ENCODE measurements at places on chromosomes 11 and 22.

GRCh38 chr11:94678236-94678635 lies 89.9 kb upstream of the AMOTL1 start:
- no peak for DNase-seq

- no peak for DNase-seq
These were observed 29.4 kb downstream of the YWHAH start for GRCh38 chr22:31973739-31974138.

DNA sequence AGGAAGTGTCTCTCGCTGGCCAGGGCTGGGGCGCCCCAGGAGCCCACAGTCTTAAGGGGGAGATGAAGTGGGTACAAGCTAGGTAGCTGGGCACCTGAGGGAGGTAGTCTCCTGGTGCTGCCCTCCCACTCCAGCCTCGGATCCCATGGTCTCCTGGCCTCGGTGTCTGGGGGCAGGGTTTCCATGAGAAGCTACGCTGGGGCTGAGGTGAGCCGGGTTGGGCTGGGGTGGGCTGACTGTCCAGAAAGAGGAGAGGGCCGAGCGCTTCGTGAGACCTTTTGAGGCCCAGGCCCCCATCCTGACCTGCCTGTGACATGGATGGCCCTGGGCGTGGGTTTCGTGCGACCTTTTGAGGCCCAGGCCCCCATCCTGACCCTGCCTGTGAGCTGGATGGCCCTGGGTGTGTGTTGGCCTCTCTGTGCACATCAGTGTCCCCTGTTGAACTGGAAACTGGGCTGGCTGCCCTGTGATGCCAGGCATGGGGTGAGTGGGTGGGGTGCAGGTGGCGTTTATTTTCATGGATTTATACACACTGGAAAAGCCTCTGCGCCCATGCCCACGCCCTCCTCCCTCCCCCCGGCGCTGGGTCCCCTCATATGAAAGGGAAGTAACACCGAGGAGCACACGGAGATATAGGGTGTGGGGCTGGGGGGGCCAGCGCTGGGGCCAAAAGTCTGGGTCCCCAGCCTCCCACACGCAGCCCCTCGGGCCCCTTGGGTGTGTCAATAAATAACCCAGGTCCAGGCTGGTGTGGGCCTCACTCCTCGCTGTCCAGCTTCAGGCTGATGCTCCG lies 8.6 kb downstream of the AIP start:
- DNase-seq, result no peak

DNA sequence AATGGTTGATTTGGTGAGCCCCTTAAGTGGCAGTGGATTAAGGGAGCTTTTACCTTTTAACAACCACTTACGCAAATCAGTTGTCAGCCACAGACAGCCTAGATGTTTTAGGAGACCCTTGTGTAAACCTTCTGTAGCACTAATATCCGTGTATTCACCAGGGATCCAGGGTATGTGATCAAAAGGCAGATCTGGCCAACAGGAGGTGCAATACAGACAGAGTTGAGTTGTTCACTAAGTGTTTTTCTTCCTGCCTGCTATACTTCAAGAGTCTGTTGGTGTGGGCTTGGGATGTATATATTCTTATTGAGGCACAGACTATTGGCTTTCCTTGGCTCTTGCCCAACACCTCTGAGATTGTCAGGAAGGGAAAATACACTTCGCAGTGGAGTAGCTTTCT lies 175.1 kb downstream of the FAT3 start:
- no peak for DNase-seq

DNA sequence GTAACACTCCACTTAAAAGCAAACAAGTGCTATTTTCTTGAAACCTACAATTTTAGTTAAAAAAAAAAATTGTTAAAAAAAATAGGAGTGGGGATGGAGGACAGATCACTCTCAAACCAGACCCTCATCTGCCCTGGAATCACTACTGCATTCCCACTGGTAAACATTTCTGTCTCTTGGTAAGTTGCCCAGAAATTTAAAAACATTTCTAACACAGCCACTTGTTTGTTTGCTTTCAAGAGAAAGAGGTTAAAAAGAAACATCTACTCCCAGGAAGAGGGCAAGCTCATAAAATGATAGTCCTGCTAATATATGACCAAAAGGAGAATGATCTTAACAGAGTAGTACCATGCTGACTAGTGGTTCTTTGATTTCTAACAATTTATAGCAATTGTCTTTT lies 83.3 kb downstream of the SGSM3 start:
- no peak for DNase-seq

DNA sequence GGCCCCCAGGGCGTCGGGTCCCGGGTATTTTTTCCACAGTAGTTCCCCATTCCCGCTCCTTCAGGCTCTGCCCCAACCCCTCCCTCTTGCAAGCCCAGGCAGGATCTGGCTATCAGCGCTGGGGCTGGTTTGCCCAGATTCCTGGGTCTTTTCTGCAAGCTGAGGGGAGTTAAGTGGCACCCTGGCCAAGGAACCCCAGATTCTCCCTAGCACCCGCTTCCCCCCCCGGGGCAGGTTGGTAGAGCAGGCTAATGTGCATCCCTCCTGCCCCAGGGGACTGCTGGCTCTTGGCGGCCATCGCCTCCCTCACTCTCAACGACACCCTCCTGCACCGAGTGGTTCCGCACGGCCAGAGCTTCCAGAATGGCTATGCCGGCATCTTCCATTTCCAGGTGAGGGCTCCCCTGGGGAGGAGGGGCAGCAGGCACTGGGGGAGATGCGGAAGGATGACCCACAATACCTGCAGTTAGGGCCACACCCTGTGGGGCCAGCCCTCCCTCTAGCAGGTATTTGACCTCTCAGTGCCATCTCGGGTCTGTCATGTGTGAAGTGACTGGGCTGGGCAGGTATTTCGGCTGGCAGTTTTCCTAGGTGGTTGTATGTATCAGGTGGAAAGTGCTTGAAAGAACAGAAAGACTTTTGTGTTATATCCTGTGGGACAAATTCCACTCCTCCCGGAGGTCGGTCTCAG lies 1.6 kb downstream of the CAPN1 start:
- DNase-seq, result no peak

GRCh38 chr11:100682247-100682969 lies 4.7 kb upstream of the ARHGAP42 start:
- DNase-seq, result no peak

GRCh38 chr11:21561581-21561980 lies 631.3 kb upstream of the ANO5 start:
- no peak for DNase-seq

- no peak for DNase-seq
These were observed 13.4 kb upstream of the SYNGR1 start for GRCh38 chr22:39336411-39336810.

DNA sequence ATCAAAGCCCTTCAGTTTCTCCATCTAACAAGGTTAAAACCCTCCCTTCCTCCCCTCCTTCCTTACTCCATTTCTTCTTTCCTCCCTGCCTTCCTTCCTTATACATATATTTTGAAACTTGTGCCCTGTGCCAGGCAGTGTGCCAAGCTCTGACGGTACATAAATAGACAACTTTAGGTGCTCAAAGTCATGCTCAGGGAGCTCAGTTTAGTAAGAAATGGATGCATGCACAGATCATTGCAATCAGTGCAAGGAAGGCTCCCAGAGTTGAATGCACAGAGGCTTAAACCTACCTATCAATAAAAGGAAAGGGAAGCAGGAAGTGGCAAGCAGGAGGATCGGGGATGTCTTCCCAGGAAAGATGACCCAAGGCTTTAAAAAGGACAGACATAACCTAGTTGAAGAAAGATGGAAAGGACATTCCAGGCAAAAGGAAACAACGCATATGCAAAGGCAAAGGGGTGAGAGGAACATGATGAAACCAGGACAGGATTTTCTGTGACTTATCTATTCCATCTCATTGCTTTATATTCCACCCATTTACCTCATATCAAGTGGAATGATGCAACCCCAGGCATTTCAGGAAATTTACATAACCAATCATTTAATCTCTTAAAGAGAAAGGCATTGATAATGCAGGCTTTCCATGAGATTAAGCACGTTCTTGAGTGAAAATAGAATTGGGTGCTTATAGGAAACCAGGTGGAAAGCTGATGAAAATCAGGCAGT lies 13.2 kb downstream of the FZD4 start:
- DNase-seq, result no peak

GRCh38 chr11:73946798-73947458 lies 3.9 kb upstream of the DNAJB13 start:
- no peak for DNase-seq

- DNase-seq, result no peak
These were observed 594.6 kb downstream of the TBC1D22A start for GRCh38 chr22:47357086-47357485.

- no peak for DNase-seq
These were observed 58.5 kb downstream of the TNRC6B start for GRCh38 chr22:40236131-40236665.

GRCh38 chr11:122695076-122695615 lies 39.6 kb downstream of the UBASH3B start:
- DNase-seq, result no peak

DNA sequence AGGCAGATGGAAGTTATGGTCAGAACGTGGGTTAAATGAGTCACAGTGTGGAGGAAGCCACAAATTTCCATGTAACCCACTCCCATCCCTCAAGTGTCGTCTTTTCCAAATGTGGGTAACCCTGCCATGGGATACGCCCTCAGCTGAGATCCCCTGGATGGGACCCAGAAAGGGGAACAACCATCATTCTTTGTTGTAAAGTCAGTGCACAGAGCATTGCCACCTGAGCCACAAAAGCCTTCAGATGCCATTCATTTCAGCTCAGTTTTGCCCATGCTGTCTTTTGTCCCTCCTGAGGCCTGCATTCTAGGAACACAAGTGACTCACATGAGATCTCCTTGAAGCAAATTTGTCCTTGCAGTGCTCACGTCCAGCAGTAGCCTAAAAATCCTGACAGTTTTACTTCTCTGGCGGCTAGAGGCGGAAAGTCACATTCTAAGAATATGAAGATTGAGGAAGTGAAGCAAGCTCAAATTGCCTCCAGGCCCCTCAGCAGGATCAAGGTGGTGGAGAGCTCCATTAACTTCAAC lies 30.6 kb downstream of the MMP13 start:
- no peak for DNase-seq

GRCh38 chr11:46293641-46294103 lies 16.2 kb downstream of the CREB3L1 start:
- peak; percentile 93 for DNase-seq

DNA sequence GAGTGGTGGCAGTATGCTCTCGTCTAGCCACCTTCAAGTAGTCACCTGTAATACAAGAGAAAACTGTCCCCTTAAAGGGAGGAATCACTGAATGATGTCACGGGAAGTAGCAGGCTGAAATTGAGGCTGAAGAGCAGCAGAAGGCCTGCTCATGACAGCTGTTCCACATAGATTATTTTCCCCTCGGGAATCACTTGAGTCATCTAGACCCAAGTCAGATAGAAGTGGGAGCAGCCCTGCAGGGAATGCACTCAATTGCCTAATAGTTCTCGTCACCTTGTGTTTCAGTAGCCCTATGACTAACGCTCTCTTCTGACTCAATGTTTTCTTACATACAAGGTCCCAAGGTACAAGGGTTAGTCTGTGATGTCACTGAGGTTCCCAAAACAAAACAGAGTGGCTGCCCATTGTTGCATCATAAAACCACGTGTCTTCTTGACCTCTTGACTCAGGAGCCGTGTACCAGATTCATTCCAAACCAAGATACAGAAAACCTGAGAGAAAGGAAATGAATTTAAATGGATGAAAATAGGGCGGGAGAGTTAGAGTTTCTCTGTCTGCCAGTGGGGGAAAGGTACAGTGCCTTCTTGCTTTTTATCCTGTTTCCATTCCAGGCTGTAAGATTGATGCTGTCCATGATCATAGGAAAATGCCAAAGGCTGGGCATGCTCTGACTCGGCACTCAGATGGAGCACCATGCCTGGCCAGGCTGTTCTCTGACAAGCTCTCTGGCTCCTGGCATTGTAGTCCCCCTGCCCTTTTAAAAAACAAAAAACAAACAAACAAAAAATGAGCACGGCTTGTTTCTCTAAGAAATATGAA lies 21.6 kb upstream of the C11orf96 start:
- peak; percentile 100 for DNase-seq

GRCh38 chr11:15665368-15665871 lies 550.7 kb downstream of the INSC start:
- DNase-seq, result no peak

GRCh38 chr11:108111126-108111525 lies 10.2 kb upstream of the ACAT1 start:
- no peak for DNase-seq

DNA sequence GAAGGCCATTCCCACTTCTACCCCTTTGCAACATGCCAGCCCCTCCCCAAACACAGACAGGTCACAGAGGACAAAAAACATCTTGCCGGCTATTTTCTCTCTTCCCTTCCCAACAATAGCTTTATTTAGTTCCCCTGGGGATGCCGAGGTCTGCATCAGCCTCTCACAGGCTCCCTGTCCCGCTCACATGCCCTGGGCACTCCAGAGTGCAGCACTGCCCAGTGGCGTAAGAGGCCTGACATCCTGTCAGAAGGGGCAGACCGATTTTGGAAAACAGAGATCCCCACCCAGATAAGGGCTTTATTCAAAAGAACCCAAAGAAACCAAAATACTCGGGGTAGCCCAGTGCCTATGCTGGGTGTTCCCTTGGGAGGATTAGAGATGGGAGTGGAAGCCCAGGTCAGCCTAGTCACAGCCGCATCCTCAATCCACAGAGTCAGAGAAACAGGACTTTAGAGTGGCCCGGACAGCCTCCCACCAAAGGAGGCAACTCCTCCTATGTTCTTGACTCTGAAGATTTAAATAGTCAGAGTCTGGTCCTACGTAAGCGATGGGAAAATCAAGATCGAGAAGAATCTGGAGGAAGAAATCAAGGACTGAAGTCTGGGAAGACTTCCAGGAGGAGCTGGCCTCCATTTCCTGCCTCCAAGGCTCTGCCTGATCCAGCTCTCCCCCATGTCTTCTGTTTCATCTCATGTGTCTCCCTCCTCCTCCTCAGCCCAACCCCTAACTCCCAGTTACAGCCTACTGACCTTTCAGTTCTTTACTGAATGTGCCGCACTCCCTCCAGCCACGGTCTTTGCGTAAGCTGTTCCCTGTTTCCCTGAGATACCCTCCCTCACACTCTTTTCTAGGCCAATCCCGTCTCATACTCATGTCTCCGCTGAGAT lies 129.3 kb downstream of the FBXO7 start:
- no peak for DNase-seq

DNA sequence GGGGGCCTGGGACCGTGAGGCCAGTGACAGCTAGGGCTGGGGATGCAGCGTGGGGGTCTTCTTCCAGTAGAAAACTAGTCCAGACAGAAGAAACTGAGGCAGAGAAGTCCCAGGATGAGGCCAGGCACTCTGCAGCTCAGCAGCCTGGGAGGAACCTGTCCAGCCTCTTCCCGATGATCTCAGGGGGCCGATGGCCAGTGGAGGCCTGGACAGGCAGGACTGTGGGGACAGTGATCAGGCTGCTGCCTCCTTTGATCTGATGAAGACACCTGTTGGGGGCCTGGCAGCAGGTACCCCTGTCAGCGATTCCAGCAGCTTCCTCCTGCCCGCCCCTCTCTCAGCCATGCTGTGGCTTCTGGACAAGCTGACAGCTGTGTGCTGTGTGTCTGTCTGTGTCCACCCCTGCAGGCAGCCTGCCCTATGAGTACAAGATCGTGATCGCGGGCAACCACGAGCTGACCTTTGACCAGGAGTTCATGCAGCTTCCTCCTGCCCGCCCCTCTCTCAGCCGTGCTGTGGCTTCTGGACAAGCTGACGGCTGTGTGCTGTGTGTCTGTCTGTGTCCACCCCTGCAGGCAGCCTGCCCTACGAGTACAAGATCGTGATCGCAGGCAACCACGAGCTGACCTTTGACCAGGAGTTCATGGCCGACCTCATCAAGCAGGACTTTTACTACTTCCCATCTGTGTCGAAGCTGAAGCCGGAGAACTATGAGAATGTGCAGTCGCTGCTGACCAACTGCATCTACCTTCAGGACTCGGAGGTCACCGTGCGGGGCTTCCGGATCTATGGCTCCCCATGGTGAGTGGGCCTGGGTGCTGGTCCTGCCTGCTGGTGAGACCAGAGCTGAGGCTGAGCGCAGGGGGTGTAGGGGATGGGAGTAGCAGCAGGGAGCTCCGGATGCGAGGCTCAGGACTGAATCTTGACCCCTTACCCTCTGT lies 62.6 kb downstream of the MPPED1 start:
- no peak for DNase-seq
